ENCODE measurements at places on chromosomes 2 and 18.

- no peak for DNase-seq
Observed at GRCh38 chr18:55695091-55695490, 107.1 kb upstream of the TCF4 start.

GRCh38 chr2:160208655-160209515 is 8.8 kb upstream of the ITGB6 start:
- DNase-seq = no peak

DNA sequence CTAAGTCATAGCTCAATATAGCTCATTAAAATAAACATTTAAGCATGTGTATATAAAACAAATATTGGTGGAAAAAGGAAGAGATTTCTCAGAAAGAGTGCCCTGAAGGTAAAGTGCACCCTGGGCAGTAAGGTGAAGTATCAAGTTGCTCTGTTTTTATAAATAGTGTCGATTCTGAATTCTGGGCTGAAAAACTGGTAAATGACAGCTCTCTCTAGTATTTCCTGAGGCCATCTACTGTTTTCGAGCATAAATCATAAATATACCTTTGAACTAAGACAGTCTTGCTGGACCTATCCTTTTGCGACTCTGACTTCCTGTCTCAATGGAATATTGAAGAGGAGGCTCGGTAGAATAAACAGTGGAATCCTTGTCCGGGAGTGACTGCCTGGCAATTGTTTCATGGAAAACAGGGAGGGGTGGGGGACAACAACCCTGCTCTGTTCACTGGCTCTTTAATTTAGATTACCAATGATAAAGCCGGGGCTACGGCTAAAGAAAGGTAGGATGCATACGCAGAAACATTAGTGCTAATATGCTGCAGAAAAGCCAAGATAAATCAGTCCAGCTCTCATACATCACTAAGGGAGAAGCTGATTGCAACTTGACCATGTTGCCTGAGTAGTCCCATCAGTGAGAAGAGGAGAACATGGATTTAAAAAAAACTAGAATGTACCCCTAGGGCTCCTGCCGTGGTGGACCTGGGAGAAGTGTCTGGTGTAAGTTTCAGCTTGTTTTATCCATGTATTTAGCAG is 124.1 kb downstream of the RAPGEF4 start:
- no peak for DNase-seq

GRCh38 chr2:67612576-67613042 is 215.5 kb downstream of the ETAA1 start:
- DNase-seq = no peak

GRCh38 chr18:79572093-79572780 is 107.4 kb upstream of the CTDP1 start:
- DNase-seq = no peak
